Cardiac muscle cell (in vitro differentiated cells and primary cell): ENCODE measurements at places on chromosomes 2 and 18. TPM values are rescaled to one million over a fixed set of nuclear protein-coding genes. Genes with fewer than 3 reads are reported as not detected.

DNA sequence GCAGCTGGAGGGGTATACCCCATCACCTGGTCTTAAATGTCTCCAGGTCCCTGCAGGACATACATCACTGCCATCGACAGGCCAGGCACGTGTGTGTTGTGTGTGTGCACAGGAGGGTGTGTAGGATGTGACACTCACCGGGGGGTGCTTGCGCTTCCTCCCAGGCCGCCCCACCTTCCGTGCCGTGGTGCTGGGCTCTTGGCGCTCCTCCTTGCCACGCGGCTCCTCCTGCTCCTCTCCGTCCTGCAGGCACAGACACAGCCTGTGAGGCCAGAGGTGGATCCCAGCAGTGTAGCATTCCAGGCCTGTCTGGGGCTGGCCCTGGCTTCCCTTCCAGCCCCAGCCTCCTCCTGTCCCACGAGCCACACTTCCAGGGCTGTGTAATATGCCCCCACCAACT, 41.7 kb downstream of the DNMT3A start:
- no peak for DNase-seq

- no peak for DNase-seq
These were observed 124.2 kb downstream of the GALR1 start for GRCh38 chr18:77373730-77374445.

DNA sequence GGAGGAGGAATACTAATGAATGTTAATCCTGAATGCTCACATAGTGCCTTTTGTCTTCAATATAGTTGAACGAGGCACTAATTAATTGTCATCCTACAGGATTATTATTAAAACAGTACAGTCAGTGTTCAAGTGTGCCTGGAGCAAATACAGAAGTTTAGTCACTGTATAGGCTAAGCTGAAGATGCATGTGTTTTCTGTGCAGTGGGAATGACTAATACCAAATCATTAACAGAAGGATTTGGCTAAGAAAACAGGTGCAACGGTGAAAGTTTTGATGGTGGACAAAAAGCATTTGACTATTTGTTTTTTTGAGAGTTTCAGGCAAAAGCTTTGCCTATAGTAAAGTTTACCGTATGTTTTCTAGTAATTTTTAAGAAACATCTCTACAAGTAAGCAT, 62.8 kb downstream of the DCC start:
- DNase-seq, result no peak

DNA sequence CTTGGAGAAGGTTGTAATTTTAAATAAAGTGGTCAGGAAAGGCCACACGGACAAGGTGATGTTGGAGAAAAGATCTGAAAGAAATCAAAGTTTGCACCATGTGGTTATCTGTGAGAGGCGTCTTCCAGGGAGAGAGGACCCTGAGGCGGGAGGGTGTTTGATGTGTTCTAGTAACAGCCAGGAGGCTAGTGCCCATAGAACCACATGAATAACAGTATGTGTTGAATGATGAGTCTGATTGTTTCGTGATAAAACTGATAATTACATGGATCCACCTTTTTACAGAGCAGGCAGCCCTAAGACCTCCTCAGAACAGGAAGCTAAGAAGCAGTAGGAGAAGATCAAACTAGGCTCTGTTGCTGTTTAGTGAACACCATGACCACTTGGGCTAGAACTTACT, 91.4 kb downstream of the SCG2 start:
- no peak for DNase-seq

- DNase-seq, result no peak
These were observed 110.6 kb downstream of the NRP2 start for GRCh38 chr2:205792908-205793307.

DNA sequence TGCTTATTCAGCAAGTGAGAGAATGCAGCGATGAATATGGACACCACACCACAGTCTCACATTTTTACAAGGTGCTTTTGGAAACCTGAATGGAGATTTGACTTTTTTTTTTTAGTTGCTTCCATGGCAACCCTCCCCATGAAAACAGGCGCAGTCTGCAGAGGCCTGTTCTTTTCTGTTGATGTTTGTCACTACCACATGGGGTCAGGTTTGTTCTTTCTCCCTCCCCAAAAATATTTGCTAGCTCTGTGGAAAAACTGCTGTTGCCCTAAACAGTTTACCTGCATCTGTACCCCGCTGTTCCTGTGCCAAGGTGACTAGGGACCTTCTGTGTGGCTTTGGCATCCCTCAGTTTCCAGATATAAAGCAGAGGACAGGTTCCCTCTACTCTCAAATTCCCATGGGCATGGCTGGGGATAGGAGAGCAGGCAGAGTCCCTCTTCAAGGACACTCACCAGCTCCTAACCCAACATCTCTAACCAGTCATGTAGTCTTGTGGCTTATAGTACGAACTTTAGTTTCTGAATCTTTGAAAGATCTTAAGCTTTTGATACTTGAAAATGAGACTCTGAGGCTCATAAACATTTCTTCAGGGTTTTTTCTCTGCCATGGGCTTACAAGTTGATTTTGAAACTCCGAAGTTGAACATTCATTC, 14.7 kb upstream of the MAPRE2 start:
- DNase-seq, result no peak

DNA sequence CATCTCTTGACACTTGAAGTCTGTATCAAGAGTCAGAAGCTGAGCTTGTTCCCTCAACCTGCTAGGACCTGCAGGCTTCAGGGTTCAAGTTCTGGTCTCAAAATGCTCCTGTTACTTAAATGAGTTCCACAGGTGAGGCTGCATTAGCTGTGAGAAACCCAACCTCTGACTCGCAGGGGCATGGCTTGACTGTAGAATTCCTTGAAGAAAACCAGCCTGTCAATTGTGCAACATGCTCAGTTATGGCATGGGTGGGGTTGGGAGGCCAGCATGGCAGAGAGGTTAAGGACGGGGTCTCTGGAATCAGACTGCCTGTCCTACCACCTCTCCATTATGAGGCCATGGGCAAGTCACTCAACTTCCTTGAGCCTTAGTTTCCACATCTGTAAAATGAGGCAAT, 235.8 kb downstream of the EN1 start:
- no peak for DNase-seq

DNA sequence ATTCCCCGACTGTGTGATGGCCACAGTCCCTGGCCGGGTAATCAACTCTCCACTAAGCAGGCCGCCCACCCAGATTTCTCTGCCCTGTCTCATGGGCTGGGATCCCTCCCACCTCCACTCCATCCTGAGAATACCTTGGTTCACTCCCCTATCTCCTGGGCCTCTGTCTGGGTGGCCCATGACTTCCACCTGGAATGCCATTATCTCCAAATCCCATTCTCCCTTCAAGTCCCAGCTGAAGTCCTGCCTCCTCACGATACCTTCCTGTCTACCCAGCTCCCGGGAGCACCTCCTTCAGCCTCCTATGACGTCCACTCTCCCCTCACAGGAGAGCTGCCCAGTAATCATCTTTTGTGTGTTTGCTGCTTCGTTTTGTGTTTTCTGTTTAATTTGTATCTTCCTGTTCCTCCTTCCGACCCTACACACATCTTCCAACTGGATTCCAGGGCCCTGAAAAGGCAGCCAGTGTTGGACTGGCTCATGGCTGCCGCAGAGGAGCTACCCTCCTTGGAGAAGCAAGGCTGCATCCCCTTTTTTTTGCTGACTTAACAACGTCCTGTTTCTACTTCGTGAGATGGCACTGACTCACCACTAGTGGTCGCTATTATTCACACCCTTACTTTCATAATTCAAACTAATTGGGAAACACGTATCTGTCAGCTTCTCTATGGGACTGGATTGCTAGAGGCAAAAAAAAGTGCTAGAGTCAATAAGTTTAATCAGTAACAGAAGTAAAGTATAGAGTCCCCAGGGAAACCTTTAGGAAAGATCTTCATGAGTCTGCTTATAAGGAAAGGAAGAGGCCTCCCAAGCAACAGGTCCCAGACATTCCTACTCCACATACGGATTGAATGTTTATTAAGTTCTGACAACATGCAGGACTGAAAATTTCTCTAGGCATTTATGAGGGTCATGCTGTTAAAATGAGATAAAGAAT, 171.9 kb upstream of the GATA6 start:
- peak; percentile 66 for DNase-seq

DNA sequence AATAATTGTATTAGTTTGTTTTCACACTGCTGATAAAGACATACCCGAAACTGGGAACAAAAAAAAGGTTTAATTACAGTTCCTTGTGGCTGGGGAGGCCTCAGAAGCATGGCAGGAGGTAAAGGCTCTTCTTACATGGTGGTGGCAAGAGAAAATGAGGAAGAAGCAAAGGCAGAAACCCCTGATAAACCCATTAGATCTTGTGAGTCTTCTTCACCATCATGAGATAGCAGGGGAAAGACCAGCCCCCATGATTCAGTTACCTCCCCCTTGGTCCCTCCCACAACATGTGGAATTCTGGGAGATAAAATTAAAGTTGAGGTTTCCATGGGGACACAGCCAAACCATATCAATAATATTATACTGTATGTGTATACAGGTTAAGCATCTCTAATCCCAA, 73.3 kb upstream of the CABLES1 start:
- no peak for DNase-seq

DNA sequence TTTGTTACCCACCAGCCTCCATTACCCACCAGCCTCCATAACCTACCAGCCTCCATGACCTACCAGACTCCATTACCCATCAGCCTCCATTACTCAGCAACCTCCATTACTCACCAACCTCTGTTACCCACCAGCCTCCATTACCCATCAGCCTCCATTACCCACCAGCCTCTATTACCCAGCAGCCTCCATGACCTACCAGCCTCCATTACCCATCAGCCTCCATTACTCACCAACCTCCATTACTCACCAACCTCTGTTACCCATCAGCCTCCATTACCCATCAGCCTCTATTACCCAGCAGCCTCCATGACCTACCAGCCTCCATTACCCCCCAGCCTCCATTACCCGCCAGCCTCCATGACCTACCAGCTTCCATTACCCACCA, 133.3 kb upstream of the HS6ST1 start:
- no peak for DNase-seq

DNA sequence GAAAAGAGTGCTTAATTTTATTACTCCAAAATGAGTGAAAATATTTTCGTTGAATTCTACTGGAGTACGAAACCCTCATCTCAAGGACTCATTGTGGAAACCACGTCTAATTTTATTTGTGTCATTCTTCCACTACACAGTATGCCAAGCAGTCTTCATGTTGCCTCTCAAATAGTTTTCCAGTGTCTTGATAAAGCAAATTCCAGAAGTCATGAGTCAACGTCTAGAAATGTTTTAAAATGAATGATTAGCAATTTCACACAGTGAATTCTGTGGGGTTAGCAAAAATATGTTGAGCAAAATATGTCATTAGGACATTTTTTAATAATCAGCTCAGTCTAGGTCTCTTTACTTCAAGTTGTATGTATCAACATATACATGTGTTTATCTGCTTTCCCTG, 865.5 kb downstream of the DSC3 start:
- DNase-seq, result no peak

- no peak for DNase-seq
These were observed 266.4 kb downstream of the ANAPC1 start for GRCh38 chr2:111617299-111618225.

DNA sequence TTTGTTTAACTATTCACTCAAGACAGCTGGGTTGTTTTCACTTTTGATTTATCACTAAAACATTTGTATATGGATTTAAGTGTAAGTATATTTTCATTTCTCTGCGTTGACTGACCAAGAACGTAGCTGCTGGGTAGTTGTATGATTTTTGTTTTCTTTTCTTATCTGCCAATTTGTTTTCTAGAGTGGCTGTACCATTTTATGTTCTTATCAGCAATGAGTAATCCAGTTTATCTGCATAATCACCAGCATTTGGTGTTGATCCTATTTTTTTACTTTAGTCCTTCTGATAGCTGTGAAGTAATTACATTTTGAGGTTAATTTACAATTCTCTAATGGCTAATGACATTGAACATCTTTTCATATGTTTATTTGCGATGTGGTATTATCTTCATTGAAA, 1178.4 kb upstream of the TMEFF2 start:
- no peak for DNase-seq

- DNase-seq, result no peak
These were observed 242.6 kb downstream of the SLC4A3 start for GRCh38 chr2:219870041-219870440.

- no peak for DNase-seq
These were observed 1794.1 kb upstream of the LRRTM1 start for GRCh38 chr2:82098617-82099016.

DNA sequence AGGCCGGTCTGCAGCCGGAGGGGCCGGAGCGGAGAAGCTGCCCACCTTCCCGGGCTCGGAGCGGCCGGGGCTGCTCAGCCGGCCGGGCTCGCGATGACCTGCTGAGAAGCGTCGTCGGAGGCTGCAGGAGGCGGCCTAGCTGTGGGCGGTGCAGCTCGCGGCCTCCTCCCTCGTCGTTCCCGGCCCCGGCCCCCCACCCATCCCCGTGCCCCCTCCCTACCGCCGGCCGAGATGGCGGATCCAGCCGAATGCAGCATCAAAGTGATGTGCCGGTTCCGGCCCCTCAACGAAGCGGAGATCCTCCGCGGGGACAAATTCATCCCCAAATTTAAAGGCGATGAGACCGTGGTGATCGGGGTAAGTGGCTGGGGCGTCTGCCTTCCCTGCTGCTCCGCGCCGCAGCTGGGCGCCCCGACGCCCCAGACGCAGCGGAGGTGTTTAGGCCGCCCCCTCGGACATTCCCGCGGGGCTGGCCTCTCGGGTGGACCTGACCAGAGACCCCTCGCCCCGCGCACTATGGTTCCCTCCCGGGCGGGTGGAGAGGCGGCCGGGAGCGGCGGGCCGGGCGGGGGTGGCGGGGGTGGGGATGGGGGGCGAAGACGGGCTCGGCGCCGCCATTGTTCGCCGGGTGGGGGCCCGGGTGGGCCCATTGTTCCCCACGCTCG, 492 bp downstream of the KIF5C start:
- no peak for DNase-seq

GRCh38 chr2:215967590-215968378, 45.6 kb downstream of the MREG start:
- no peak for DNase-seq

DNA sequence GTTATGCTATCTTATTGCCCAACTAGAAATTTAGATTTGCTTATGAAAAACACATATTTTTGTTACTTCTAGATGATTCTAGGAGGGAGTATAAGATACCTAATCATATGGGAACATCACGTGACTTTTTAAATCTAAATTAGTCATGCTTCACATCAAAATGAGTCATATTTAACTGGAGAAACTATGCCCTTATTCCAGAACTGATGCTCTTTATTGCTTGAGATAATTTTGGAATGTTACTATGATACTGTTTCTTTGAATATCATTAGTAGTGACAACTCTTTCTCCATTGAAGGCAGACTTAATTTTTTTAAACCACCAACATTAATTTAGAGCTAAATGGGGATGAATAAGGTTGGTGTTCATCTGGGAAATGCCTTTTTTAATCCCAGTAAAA, 19.9 kb upstream of the ELAC1 start:
- peak; percentile 48 for DNase-seq

MOCOS gene
- total RNA-seq, result 0.60 and 0.85 TPM in 2 replicates

ANKRD36C gene
- 11.0 and 43.9 TPM in 2 replicates for total RNA-seq

SERPINB12 gene
- not detected in 2 replicates for total RNA-seq

EFHD1 gene
- 3.2 and 8.0 TPM in 2 replicates for total RNA-seq

IL1B gene
- total RNA-seq, result not detected in 2 replicates

ZNF512 gene
- total RNA-seq, result 22.0 and 38.6 TPM in 2 replicates

CRIM1 gene
- 4.2 and 5.4 TPM in 2 replicates for total RNA-seq

PHLPP1 gene
- 13.6 and 25.8 TPM in 2 replicates for total RNA-seq

VRK2 gene
- total RNA-seq, result 11.8 and 13.4 TPM in 2 replicates

TMEM200C gene
- total RNA-seq, result 26.8 and 40.8 TPM in 2 replicates

SKOR2 gene
- not detected in 2 replicates for total RNA-seq

CYP27A1 gene
- 63.1 and 106 TPM in 2 replicates for total RNA-seq

TMEFF2 gene
- total RNA-seq, result 0.15 and 0.28 TPM in 2 replicates
